ENCODE measurements at places on chromosomes 5 and 9.
A peak's percentile ranks its signal among the peaks of the same experiment; 100 is the strongest.

- peak; percentile 19 for DNase-seq
Measured at GRCh38 chr5:174204535-174205313, 159.2 kb downstream of the NSG2 start.

- DNase-seq: no peak
Measured at GRCh38 chr9:12740845-12741244, 34.0 kb upstream of the LURAP1L start.

GRCh38 chr9:100591139-100591538, 13.3 kb downstream of the CAVIN4 start:
- DNase-seq: no peak

DNA sequence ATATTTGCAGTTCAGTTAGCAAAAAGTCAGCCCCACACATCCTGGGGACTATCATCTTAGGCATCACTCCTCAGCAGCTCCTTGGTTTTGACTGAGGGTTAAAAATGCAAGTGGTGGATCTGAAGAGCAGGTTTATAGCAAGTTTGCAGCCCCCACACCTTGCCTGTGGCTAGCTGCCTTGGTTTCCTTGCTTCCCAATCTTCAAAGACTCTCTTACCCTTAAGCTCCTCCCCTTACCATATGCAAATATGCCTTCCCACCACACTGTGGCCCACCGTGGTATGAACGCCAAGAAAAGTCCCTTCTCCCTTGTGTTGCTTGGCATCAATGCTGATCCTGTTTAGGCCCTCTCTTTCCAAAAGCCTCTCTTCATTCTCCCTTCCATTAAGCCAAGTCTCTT, 45.0 kb upstream of the AGXT2 start:
- no peak for DNase-seq

DNA sequence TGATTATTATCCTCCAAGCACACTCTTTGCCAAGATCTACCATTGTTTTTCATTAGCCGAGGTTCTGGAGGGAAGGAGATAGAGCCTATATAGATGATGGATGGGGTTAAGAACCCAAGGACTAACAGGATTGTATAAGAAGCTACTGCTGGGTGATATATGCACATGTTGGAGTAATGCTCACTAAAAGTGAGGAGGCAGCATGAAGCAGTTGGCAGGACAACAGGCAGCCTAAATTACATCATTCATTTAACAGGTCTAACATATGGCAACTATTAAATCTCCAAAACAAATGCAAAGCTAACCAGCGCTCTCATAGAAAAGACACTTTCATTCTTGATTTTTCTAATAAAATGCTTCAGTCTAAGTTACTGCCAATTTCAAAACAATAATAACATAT, 293.2 kb downstream of the EPB41L4A start:
- no peak for DNase-seq

Measured in NCI-H1105 (cell line).